ENCODE measurements at places on chromosomes 3 and 15. TPM values are rescaled to one million over a fixed set of nuclear protein-coding genes. Genes with fewer than 3 reads are reported as not detected.

DNA sequence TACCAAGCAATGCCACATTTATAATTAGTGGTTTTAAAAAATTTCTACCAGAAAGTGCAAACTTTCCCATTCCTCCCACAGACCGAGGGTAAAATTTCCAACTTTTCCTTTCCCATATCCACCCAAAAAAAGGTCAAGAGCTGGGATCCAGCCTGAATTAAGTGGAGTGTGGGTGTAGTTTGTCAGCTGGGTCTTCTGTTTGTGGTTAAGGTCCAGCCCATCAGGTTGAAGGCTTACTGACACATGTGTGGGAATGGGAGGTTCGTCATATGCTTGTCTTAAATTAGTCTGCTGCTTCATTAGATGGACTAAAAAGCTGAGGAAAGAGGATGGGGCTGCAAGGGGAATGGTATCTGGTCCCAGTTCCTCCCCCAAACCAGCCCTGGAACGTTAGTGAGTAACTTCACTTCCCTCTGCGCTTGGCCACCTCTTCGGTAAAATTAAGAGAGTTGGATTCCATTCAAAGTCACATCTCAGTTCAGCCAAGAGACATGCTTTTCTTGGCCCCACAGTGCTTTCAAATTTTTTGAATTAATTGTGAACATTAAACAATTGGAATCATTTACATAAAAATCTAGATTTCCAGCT lies 59.0 kb upstream of the PLCL2 start:
- no peak for DNase-seq

- DNase-seq = no peak
These were observed 115.5 kb upstream of the ARPP21 start for GRCh38 chr3:35523838-35524237.

DNA sequence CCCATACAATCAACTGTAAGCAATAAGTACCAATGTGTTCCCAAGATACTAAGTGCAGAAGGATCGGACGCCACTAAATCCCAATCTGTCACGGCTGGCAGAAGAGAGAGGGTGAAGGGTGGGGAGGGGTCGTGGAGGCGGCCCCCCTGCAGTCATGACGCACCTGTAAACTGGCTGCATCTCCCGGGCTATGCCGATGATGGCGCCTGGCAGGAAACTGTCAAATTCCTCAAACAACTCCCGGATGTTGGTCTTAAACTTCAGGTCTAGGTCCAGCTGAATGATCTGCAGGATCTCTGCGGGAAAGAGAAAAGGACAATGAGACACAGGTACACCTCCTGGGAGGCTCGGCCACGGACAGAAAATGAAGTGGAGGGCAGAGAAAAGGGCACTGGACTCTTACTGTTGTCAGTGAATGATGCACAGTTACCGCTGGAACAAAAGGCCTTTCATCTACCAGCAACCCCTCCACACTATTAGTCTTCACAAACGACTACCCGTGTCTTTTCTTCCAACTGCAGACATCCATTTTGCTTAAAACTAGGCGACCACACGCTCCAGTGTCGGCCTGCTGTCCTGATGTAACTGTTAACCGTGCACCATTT lies 114.6 kb downstream of the XXYLT1 start:
- DNase-seq = no peak

ABHD17C gene
- 34.3 TPM for polyA plus RNA-seq

SIDT1 gene
- 1.8 TPM for polyA plus RNA-seq

All from left lung (tissue), 14 donors.